ENCODE measurements at places on chromosomes 7 and 10.

GRCh38 chr10:4266416-4267085 lies 481.5 kb upstream of the KLF6 start:
- DNase-seq: no peak

GRCh38 chr10:24723788-24724380 lies at the start of gene ARHGAP21:
TSS of gene ARHGAP21 (minus strand) at chr10:24723887. CDS start at chr10:24721899, 1,988 bp downstream.
- DNase-seq: peak; percentile 62

GRCh38 chr10:13608246-13608853 lies 21.6 kb downstream of the PRPF18 start:
- DNase-seq: no peak

GRCh38 chr7:55441774-55442522 lies 76.8 kb downstream of the LANCL2 start:
- no peak for DNase-seq

Data from NCI-H446 (cell line).